Bronchial epithelial cell (primary cell): ENCODE measurements at places on chromosomes 16 and 17.

DNA sequence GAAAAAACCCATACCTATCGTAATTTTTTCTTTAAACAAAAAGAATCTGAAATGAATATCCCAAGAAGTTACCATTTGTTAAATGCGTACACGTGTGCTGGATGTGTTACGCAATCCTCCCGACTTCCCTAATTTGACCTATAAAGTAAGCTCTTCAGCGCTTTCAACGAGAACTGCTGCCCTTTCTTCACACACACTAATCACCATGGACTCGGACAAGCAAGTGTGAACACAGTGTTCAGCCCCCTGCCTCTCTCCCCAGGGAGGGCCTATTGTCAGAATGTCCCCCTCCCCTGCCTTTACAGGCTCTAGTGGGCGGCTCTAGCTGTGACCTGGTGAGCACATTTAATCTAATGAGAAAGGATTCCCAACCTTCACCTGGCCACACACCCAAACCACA lies 216.1 kb downstream of the CEP112 start:
- DNase-seq: no peak

- no peak for DNase-seq
These were observed 12.1 kb downstream of the ACLY start for GRCh38 chr17:41906465-41907184.

- DNase-seq: no peak
These were observed 23.6 kb upstream of the DYNC1LI2 start for GRCh38 chr16:66774981-66775380.

- no peak for DNase-seq
These were observed 6.0 kb upstream of the SYT17 start for GRCh38 chr16:19162085-19162484.

DNA sequence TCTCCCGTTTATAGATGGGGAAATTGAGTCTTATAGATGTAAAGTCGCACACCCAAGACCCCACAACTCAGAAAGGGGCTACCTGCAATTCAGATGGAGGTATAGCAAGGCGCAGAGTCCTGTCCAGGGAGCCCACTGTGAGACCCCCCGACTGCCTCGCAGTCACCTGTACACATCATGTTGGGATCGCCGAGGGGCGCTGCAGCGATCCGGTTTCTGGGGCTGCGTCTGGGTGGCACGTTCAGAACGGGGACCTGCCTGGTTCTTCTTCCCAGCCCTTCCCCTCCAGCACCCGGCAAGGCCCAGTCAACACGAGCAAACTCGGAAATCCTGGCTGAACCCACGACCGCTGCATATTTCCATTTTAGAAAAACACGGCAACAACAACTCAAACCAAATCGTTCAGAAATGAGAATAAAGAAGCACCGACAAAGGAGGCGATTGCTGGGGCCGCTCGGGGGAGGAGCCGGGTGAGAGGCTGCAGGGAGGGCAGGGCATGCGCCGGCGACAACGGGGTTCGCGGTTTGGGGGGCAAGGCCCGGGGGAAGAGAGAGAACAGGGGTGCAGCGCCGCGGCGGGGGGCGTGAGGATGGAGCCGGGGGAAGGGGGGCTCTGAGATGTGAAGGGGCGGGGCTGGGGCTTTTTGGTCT lies 643 bp downstream of the HSDL1 start:
- no peak for DNase-seq
